ENCODE measurements at places on chromosomes 12 and 14.

DNA sequence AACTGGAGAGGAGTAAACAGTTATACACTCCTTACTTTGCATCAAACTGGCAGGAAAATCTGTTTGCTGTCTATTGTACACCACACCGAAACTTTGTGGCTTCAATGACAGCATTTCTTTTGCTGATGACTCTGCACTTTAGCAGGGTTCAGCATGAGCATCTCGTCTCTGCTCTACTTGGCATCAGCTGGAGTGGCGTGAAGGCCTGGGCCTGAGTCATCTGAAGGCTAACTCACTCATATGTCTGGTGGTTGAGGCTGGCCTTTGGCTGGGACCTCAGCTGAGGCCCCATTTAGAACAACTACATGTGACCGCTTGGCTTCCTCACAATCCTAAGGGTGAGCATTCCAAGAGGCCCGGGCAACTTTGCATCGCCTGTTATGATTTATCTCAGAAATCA, 28.7 kb upstream of the REP15 start:
- DNase-seq, result no peak

- DNase-seq, result no peak
Observed at GRCh38 chr12:128823216-128823915, 392 bp downstream of the SLC15A4 start.

GRCh38 chr14:85308531-85309300, 221.2 kb upstream of the FLRT2 start:
- no peak for DNase-seq

DNA sequence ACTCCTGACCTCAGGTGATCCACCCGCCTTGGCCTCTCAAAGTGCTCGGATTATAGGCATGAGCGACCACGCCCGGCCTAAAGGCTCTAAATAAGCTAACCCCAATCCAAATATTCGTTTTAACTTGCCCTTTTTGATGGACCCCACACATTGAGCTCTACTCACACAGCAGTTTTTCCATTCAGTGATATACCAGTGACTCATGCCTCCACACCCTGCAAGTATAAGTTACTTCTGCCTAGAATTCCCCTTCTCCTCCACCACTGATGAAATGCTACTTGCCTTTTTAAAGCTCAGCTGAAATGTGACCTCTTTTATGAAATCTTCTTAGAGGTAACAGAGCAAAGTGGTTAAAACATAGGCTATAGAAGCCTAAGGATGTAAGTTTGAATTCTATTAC, 68.8 kb downstream of the EXOC5 start:
- no peak for DNase-seq

DNA sequence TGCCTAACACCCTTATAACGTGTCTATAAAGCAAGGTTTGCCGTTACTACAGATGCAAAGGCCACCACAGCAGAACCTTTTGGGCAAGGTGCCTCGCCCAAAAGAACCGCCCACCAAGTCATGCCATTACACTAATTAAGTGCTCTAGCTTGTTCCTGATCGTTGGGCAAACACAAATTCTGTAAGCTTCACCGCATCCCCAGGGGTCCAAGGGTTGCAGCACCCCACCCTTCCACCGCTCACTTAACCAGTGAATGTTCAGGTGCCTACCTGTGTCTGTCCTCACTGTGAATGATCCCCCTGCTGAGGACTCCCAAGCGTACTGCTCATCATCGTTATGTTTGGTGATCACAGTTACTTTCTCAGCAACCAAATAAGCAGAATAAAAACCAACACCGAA, 1.4 kb downstream of the HSP90AA1 start:
- no peak for DNase-seq

DNA sequence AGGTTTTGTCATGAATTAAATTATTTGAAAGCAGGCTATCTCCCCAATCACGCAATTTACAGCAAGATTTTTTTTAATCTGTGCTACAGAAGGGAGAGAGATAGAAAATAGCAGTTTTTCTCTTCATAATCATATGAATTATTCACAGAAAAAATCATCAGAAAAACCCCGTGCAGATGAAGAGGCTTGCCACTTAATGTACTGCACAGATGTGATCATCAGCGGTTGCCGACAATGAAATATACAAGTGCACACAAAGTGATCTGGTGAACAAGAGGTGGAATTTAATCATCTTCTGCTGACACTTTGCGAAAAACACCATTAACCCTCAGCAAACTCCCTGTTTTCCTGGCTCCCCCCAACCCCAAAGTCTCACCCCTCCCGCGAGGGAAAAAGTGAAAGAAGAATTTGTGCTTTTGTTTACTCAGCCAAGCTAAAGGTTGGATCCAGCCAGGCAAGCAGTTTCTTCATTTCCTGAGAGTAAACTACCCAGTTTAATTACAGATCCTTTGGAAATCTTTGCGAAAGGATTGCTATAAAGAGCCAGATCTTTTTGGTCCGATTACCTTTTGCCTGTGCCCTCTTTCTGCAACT, 3.1 kb upstream of the LMO3 start:
- no peak for DNase-seq

DNA sequence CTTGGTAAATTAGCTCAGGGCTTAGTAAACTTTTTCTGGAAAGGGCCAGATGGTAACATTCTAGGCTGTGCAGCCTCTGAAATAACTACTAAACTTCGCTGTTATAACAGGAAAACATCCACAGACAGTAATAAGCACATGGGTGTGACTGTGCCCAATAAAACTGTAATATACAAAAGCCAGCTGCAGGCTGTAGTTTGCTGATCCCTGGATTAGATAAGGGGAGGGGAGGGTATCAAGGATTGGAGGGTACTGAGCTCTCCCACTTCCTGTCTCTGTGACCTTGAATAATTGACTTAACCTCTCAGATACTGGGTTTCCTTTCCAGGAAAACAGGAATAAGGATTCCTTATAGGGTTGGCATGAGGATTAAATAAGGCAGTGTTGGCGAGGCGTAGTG, 81.2 kb downstream of the CCDC60 start:
- no peak for DNase-seq

DNA sequence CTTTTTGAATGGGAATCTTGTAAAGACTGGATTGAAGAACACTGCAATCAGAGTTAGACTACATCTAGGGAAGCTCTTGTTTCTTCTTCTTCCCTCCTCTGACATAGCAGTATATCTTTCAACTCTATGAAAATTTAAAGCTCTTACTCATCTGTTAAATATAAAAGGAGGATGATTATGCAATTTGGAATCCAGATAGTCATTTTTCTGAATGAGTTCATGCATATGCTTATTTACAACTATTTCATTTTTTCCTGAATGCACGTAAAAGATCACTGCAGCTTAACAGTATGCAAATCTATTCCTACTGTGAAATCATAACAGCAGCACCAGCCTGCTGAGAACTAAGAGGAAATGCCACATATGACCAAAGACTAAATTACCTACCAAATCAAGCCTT, 133.5 kb upstream of the TMCC3 start:
- DNase-seq, result no peak

DNA sequence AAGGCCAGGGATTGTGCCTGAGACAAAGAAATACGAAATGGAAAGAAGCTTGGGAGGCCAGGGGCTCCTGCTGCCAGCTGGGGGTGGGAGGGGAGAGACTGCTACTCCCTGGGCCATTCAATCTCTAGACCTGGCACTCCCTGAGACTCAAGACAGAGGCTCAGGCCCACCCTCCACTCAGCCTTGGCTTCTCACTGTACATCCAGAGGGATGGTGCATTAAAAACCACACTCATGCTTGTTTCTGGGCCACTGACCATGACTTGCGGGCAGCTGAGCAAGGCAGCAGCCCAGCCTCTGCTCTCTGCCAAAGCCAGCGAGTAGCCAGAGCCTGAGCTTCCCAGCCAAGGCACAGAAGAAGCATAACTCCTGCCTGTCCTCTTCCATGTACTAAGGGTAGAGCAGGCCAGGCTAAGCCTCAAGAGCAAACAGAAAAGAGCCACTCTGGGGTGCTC, 41.5 kb downstream of the PITPNM2 start:
- no peak for DNase-seq

GRCh38 chr12:9039397-9039977, 50.1 kb downstream of the KLRG1 start:
- DNase-seq, result no peak

GRCh38 chr12:107200394-107200793, 107.0 kb upstream of the CRY1 start:
- DNase-seq, result peak; percentile 67

- DNase-seq, result no peak
Observed at GRCh38 chr14:58565832-58566231, 71.9 kb upstream of the DACT1 start.

- DNase-seq, result no peak
Observed at GRCh38 chr14:74569387-74569786, 42.6 kb downstream of the LTBP2 start.

- no peak for DNase-seq
Observed at GRCh38 chr14:24674204-24674970, 40.4 kb upstream of the GZMB start.

DNA sequence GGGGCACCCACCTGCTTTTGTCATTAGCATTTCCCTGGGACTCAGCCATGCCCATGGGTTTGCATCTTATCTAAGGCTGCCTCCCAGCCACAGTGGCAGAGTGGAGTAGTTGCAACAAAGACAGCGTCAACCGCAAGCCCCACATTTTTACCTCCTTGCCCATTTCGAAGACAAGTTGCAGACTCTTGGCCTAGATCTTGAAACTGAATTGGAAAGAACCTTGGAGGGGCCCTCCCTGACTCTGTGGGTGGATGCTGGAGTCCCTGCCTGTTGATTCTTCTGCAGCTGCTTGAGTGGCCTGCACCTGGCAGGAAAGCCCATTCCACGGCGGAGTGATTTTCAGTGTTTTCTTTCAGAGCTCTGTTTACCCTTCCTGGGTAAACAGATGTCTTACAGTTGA, 309.0 kb downstream of the VRK1 start:
- DNase-seq, result no peak

Measured in epithelial cell of proximal tubule (primary cell).